ENCODE measurements at places on chromosomes 3 and 15.

GRCh38 chr15:79427781-79428598 is 4.1 kb upstream of the MINAR1 start:
- no peak for DNase-seq

DNA sequence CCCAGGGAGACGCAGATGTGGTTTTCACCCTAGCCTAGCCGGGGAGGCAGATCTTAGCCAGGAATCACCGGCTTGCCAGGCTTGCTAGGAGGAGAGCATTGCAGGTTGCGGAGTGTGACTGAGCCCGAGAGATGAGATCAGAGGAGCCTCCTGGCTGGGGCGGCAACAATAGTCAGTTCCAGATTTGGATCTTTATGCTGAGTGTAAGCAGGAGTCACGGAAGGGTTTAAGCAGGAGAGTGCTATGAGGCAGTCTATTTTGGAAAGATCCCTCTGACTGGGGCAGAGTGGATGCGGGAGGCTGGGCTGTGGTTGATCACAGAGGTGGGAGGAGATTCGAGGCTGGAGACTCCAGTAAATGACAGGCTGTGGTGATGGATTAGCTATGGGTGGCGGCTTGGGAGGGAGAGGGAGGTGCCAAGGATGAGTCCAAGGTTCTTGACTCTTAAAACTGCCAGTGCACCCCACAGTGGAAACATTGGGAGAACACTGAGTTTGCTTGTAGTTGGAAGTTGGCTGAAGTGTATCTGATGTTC is 10.4 kb upstream of the BAHD1 start:
- no peak for DNase-seq

GRCh38 chr3:193775421-193776077 is 182.5 kb downstream of the OPA1 start:
- DNase-seq: no peak

DNA sequence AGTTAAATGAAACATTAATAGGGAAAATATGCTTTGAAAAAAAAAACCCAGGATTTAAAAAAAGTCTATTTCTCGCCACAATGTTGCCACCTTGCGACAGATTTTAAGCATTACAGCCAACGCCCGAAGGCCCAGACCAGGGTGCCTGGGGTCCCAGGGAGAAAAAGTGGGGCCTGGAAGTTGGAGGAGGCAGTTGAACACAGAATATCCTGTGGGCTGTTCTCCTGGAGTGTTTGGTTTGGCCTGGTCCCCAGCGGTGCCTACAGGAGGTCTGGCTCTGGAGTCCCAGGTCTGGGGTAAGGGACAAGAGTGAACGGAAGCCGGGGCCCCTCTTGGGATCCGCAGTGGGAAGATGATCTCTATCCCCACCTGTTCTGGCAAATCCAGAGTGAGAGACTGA is 3.4 kb downstream of the RNU6-1 start:
- no peak for DNase-seq

GRCh38 chr3:97470481-97470880 is 294.1 kb upstream of the ARL6 start:
- DNase-seq: no peak

GRCh38 chr15:78301326-78301725 is 1.9 kb upstream of the SKIC8 start:
- DNase-seq: no peak

- no peak for DNase-seq
These were observed 3.9 kb upstream of the CHSY1 start for GRCh38 chr15:101255615-101256241.

DNA sequence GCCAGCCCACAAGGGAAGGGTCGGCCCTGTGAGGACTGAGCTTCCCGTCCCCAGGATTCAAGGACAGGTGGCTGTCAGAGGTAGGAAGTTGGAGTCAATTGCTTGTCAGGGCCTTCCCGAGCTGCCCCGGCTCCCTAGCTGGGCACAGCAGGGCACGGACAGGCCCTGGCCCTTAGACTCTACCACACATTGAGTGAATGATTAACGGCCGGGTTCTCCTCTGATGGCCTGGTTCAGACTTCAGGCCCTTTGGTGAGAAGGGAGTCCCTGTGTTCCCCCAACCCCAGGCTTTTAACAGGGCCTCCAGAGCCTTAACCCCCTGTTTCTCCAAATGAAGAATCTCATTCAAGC is 16.4 kb upstream of the FGD5 start:
- DNase-seq: no peak

- DNase-seq: no peak
These were observed 142.0 kb upstream of the ATP2B2 start for GRCh38 chr3:10647376-10647775.

- DNase-seq: no peak
These were observed 1037.9 kb downstream of the ROBO1 start for GRCh38 chr3:78729946-78730345.

- DNase-seq: no peak
These were observed 27.6 kb upstream of the SEMA6D start for GRCh38 chr15:47689660-47690059.

- DNase-seq: no peak
These were observed 65.6 kb downstream of the ABTB1 start for GRCh38 chr3:127738192-127738840.

- DNase-seq: no peak
These were observed 25.5 kb downstream of the GLDN start for GRCh38 chr15:51366920-51367319.

- no peak for DNase-seq
These were observed 153.0 kb upstream of the SMAD3 start for GRCh38 chr15:66912441-66912840.

DNA sequence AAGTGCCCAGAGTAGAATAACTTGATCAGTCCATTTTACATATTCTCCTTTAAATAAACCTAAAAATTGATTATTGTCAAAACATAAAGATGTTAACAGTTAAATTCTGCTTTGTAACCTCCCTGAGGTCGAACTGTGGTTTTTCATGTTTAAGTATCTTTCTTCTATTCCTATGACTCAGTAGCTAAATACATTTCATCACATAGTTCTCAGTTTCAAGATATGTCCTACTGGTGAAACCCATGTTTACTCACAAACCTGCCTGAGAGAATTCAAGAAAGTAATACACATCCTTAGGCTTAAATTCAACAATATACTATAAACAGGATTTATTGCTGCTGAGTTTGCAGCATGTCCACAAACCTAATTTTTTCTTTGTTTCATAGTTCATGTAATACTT is 692.9 kb downstream of the ZPLD1 start:
- no peak for DNase-seq

DNA sequence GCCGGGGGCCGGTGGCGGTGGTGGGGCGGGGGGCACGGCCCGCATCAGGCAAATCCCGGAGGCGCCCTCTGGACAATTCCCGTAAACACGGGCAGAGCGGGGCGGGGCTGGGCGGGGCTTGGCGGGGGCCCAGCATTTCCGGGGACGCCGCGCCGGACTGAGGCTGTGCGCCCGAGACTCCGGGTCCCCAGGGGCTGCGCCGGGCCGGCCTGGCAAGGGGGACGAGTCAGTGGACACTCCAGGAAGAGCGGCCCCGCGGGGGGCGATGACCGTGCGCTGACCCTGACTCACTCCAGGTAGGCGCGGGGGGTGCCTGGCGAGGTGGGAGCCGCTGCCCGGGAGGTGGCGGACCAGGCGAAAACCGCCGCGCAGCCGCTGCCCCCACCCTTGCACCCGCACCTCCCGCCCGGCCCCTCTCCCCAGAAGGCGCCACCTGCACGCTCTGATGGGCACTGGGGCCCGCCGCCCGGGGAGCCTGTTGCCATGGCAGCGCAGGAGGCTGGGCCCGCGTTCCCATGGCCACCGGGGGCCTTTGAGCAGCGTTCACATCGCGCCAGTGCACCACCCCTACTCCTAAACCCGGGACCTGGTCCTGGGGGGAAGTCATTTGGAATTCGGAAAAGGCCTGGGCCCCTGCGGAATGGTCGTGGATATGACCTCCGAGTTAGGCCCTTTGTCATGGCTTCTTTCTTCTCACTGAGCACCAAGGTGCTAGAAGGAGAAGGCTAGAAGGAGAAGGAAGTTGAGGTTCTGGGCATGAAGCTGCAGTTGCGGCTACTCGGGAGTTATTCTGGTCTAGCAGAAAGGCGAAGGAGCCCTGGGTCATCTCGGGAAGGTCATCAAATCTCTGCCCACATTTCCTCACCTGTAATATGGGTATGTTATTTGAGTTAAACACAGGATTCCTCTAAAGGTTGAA is 16.1 kb upstream of the SEMA4B start:
- DNase-seq: peak; percentile 68

- no peak for DNase-seq
These were observed 358.4 kb upstream of the LMCD1 start for GRCh38 chr3:8143186-8143585.

DNA sequence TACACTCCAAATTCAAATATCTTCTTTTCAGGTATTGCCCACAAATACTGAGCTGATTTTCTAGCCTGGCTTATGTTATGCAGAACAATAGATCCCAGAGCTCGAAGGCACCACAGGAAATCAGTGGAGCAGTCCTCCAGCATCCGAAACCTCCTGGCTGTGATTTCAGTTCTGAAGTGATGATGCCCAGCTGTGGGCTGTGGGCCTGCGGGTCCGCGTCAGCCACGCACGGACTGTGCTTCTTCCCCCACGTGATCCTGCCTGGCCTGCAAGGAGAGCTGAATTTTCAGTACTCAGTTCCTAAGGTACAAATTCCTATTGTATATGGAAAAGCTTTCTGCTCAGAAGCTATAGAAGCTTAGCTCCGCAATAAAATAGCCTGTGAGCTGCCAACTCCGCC is 96.2 kb downstream of the OCA2 start:
- no peak for DNase-seq

GRCh38 chr3:134797057-134797740 is 2.1 kb downstream of the EPHB1 start:
- no peak for DNase-seq

DNA sequence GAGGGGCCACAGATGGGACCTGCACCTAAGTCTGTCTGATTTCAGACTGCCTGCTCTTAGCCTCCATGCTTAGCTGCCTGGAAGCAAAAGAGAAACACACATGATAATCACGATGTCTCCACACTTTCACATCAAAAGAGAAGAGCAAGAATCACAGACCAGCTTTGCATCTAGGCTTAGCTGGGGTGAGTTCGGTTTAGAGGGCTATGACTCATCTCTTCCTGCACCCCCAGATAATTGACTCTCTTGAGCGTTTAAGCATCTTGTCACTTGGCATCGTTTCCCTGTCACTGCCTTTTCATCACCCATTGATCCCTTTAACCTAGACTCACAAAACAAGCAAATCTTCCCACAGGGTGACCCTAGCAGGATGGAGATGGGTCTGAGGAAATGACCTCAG is 124.0 kb downstream of the NTRK3 start:
- no peak for DNase-seq

GRCh38 chr3:37149257-37149656 is 25.1 kb downstream of the LRRFIP2 start:
- no peak for DNase-seq

DNA sequence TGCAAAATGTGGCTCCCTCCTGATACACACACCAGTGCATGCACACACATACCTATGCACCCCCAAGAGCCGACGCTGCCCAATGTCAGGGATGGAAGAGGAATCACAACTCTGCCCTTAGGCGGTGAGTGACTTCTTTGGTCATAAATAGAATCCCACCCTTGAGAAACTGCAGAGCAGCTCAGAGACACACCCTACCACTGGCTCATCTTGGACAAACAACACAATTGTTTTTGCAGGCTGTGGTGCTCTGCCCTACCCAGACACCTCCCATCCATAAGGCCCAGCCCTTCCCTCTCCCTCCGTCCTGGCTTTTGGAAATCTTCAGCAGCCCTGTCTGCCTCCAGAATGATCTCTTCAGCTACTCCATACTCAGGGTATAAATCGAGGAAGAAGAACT is 73.8 kb upstream of the HRH1 start:
- no peak for DNase-seq

- no peak for DNase-seq
These were observed 71.2 kb downstream of the CRTC3 start for GRCh38 chr15:90600954-90601353.

- DNase-seq: no peak
These were observed 87.8 kb downstream of the SEC22A start for GRCh38 chr3:123289391-123290106.

DNA sequence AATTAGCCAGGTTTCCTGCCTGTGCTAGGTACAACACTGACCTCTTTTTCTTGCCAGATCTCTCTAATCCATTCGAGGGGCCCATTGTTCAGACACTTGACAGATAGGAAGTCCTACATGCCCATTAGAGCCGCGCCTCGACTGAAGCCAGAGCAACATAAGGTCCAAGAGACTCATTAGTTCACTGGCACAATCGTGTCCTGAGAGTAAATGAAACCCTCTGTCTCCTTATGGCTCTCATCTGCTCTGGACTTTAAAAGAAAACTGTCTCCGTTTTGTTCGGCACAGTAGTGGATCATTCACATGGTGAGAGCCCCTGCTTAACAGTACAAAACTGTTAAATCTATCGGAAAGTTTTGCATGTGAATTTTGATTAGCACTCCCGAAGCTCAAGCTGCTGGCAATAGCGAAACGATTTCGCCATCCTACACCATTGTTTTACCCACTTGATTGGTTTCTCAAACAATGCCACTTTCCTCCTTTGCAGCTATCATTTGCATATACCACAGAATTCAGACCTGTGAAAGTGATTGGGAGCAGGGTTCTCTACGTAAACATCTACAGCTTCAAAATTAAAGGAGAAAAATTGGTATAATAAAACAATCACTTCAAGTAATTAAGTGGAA is 19.0 kb upstream of the C15orf61 start:
- DNase-seq: no peak

DNA sequence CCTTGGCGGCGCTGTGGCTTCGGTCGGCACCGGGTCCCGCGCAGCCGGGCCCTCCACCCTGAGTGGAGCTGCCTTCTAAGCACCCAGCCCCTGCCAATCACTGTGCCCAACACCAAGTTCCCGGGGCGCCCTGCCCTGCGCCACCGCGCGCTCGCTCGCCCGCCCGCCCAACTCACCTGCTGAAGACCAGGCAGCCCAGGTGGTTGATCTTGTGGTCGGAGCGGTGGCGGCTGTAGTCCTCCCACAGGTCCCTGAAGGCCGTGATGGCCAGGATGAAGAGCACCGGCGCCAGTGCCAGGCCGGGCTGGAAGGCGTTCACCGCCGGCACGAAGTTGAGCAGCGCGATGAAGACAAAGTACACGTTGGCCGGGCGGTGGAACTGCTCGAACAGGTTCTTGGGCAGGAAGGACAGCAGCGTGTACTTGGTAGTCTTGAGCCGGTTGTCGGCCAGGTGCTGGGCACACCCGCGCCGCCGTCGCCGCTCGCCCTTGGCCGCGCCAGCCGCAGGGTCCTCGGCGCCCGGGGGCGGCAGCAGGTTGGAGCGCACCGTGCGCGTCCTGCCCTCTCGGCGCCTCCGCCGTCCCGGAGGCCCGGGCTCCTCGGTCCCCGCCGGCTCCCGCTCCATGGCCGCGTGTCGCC is 536 bp downstream of the ATP10A start:
- DNase-seq: no peak

- DNase-seq: no peak
These were observed 290.0 kb upstream of the GADL1 start for GRCh38 chr3:31184261-31185061.
